ENCODE measurements at places on chromosomes 13 and 19.

- no peak for DNase-seq
Measured at GRCh38 chr13:98998831-98999638, 21.2 kb upstream of the DOCK9 start.

DNA sequence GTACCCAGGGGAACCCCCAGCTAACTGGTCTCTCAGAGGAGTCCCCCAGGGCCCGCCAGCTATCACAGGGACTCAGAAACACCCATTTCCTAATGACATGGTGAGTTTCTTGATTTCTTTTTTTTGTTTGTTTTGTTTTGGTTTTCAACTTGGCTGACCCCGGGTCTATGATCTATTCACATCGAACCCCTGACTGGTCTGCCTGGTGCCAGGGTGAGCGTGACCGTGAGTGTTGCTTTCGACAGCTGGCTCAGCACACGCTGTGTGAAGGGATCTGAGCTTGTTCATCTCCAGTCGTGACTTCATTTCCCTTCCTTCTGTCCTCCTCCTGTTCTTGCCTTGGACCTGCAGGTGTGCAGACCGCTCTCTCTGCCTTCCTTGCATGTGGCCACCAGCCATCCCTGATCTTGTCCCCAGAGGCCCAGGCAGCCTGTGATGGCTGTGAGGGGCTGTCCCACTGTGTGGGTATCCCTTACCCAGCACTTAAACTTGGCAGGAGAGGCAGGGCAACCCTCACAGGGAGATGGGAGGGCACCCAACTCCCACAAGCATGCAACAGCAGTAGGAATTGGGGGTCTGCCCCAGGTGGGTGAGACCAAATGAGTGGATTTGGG lies 26.2 kb downstream of the TMEM161A start:
- no peak for DNase-seq

- no peak for DNase-seq
Measured at GRCh38 chr13:64041296-64041695, 2625.6 kb upstream of the PCDH20 start.

DNA sequence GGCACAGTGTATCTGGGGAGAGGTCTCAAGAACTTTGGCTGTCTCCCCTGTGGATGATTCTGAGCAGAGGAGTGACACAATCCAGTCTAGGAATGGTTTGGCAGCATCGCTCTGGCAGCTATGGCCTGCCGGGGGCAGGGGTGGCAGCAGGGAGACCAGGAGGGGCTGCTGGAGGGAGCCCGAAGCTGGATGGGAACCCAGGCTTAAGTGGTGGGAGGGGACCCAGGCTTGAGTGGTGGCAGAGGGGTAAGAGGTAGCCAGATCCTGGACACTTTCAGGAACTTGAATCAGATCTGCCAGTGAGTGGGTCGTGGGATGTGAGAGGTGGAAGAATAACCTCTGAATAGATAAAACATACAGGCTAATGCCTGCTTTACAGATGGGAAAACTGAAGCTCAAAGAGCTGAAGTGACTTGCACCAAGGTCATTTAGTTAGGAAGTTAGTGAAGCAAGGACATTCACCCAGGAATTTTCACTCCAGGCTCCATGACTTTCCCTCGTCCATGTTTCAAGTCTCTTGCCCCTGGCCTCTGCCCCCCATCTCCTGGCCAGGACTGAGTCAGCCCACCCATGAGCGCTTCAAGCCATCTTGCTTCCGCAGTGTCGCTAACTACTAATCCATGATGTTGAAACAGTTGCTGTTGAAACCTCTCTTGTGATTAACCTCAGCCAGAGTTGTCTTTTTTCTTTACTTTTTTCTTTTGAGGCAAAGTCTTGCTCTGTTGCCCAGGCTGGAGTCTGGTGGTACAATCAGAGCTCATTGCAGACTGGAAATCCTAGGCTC lies 29.9 kb upstream of the C1QTNF9 start:
- no peak for DNase-seq

- DNase-seq: no peak
Measured at GRCh38 chr19:32767951-32768679, 48.5 kb downstream of the TDRD12 start.

DNA sequence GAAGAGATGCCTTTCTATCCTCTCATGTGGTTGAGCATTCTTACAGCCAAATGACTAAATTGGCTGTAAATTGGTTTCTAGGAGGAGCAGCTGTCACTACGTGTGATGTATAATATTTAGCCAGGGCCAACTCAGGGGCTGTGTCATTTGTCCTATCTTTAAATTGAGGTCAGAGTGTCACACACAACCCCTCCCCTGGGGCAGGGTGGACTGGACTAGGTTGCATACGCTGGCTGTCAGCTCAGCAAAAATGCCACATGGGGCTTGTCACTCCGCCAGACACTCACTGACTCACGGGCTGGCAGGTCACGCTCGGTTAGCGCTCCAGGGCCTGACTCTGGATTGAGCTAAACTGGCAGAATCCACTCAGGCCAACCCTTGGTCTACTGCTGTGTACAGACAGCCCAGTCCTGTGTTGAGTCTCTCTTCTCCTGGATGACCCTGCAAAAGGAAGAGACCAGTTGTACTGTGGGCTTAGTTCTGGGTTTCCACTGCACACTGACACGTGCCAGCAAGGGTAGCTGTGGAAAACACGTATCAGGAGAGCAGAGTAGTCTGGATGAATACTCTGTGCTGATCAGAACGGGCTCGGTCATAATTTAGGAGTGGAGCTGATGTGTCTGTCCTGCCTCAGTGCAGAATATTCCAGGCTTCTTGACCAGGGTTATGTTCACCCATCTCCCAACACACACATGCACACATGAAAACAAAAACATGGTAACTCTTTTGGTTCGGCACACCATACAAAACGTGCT lies 29.1 kb downstream of the SHISA2 start:
- no peak for DNase-seq

DNA sequence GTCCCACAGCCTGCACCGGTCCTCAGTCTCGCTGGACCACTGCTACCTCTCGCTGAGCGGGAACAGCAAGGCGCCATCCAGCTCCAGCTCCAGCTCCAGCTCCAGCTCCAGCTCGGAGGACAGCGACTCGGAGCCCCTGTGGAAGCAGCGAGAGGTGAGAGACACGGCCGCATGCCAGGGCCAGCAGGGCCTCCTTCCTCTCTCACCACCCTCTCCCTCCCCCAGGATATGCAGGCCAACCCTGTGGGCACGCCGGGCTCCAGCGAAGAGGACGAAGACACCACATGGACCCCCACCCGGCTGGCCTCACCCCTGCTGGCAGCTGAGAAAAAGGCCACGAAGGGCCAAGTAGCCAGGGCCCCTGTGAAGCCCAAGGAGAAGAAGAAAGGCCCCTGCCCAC lies 7.3 kb downstream of the SIX5 start:
- DNase-seq: no peak

- DNase-seq: no peak
Measured at GRCh38 chr13:26117620-26118019, 65.8 kb upstream of the SHISA2 start.

DNA sequence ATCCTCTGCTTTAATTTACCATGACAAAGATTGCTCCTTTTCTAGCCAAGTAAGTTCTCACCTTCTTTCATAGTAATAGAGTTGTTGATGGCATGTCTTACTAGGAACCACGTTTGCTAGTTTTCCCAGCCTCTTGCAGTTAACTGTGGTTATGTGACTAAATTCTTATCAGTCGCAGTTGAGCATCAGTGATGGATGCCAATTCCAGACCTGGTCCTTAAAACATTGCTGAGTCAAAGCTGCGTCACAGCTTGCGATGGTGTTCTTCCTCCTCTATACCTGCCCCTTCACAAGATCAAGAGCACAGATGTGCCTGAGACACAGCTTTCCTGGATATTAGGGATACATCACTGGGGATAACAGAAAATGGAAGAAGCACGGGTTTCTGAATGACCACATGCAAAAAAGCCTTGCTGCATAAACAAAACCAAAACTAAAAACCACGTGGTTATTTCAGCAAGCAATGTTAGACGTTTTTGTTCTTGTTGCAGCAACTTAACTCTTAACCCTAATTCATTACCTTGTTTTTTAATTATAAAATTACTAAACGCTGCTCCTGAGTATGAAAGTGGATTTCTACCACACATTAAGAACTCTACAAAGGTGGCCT lies 97.6 kb upstream of the DACH1 start:
- no peak for DNase-seq

DNA sequence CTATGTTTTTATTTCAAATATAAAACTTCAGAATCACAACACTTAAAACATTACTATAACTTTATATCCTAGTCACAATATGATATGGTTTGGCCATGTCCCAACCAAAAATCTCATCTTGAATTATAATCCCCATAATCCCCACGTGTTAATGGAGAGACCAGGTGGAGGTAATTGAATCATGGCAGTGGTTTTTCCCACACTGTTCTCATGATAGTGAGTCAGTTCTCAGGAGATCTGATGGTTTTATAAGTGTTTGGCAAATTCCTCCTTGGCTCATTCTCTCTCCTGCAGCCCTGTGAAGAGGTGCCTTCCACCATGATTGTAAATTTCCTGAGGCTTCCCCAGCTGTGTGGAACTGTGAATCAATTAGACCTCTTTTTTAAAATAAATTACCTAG lies 307.6 kb downstream of the SPRY2 start:
- no peak for DNase-seq

DNA sequence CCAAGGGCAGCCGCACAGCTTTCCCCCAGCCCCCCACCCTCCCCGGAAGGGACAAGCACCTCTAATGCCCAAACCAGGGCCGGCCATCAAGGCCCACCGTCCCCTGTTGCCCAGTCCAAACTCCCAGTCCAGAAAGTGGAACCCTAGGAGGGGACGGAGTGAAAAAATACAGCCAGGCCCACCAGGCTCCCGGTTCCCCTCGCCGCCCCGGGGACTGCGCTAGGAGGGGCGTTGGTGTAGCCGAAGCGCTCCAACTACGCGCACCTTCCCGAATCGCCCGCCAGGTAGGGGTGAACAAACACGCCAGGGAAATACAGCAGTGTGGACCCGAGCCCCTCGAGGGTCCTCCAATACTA lies 1.3 kb downstream of the KLF16 start:
- no peak for DNase-seq

DNA sequence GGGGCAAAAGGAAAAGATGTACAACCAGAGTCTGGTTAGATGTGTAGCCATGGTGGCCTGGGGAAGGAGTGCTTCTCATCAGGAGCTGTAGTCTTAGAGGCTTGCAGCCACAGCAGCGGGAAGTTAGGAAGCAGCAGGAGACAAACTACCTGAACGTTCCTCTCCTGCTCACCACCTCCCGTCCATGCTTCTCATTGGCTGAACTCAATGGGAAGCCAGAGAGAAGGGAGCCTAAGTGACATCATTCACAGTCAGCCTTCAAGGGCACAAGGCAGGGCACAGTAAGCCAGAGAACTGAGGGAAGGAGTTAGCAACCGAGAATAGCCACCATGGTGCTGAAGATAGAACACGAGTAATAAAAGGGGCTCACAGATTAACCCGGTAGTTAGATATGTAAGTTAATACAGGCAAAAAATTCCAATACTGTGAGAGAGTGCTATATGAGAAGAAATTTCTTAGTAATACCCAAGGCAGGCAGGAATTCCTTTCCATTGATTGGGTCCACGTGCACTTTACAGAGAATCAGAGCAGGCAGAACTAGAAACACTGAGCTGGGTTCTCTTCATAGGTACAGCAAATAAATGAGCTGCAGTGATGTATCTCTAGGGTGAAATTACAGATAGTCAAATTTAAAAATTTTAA lies 391.5 kb upstream of the DACH1 start:
- no peak for DNase-seq

DNA sequence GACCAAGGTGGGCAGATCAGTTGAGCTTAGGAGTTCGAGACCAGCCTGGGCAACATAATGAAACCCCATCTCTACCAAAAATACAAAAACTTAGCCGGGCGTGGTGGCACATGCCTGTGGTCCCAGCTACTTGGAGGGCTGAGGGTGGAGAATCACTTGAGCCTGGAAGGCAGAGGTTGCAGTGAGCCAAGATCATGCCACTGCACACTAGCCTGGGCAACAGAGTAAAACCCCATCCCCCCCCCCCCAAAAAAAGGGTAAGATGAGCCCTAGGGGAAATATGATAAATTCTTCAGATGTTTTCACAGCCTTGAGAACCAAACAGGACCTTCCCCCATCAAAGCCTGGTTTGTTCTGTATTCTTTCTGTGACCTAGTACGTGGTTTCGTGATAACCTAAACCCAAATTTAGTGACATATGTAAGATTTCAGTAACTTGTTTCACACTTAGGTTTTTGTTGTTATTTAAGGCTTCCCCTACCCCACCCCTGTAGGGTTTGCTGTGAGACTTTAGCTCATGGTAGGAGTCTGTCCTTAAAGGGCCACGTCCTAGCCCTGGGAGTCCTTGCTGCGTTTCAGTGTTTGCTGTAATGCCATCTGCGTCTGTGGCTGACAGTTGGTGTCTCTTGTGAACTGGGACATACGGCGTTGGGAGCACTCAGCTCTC lies 49.6 kb downstream of the MYO9B start:
- no peak for DNase-seq

GRCh38 chr13:111952032-111952431 lies 114.9 kb upstream of the SOX1 start:
- no peak for DNase-seq

Measured in HL-60 (cell line).